ENCODE measurements at places on chromosomes 16 and 17.

GRCh38 chr17:66712453-66712852 lies 122.5 kb upstream of the CACNG5 start:
- no peak for DNase-seq

- no peak for DNase-seq
Observed at GRCh38 chr17:72515291-72516065, 394.7 kb downstream of the SOX9 start.

GRCh38 chr17:64497565-64498035 lies 746 bp upstream of the POLG2 start:
- no peak for DNase-seq

DNA sequence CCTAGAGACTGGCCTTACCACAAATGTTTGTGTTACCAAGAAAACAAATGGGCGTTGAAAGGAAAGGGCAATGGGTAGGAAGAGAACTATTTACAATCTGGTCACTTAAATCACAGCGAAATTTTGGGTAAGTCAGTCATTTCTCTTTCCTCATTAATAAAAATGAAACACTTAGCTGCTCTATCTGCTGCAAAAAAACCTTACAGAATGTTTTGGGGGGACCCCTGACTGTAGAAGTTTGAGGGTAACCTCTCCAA lies 742 bp upstream of the NUTF2 start:
- no peak for DNase-seq

All from right hindlimb (tissue), 1 donor.